ENCODE measurements at places on chromosomes 2 and 18.

GRCh38 chr18:33875029-33875565 lies 297.1 kb downstream of the ASXL3 start:
- DNase-seq, result no peak

GRCh38 chr18:58788971-58789875 lies 75.5 kb upstream of the ZNF532 start:
- no peak for DNase-seq

GRCh38 chr2:61575447-61575859 lies 37.3 kb upstream of the XPO1 start:
- no peak for DNase-seq

DNA sequence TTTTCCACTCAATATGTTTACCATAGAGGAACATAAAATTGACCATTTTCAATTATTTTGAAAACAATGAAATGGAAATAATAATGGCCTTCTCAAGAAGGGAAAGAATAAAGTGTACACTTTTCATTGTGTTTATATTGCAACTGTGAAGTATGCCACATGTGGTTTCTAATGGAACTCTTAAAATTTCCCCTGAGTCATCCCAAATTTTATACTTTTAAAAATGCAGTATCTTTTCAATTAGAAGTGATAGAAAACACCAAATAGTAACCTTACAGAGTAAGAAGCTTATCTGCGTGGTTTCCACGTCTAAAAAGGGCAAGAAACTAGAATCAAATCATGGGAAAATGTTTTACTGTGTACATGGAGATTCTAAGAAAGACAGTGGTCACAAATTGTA lies 70.0 kb downstream of the SCG2 start:
- no peak for DNase-seq

DNA sequence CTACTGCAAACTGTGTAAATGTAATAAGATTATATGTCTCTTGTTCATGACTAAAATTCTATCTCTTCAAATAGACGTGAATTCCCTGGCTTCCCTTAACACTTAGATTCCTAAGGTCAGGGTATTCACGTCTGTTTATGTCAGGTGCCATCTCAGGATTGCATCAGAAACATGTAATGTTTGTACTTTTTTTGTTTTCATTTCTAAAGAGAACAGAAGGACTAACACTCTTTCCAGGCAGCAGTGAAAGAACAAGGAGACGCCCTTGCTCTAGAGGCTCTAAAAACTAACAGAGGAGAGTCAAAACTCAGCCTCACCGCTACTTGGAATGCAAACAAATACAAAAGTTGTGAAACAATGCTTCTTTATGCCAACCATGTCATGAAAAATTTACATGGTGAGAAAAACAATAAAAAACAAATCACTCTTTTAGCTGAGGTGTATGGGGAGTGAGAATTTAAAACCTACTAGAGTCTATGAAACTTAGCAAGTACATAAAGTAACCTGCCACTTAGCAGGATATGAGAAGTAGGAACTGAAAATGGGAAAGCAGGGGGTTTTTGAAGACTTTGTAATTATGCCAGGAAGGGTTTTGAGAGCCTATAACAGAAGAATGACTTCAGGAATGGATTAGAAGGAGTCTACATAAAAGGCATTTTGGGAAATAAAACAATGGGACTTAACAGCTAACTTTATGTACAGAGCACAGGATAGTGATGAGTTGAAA lies 522.7 kb downstream of the THSD7B start:
- DNase-seq, result no peak

GRCh38 chr2:85323351-85323987 lies 4.3 kb downstream of the TGOLN2 start:
- no peak for DNase-seq

DNA sequence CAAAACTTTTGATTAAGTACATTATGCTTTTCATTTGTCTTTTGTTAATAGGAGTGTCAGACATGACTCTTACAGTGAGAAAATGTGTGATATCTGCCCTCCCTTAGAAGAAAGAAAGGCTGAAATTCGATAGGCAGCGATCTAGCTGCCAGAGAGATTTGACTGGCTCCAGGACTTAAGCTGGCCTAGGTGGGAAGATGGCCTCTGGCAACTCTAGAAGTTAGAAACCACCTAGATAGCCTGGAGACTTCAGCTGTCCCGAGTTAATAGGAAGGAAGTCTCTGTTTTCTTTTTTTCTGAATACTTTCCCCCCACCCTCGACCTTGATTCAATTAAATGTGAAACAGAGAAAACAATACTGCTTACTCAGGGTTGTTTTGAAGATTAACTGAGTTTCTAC lies 1194.7 kb upstream of the CRIM1 start:
- no peak for DNase-seq

DNA sequence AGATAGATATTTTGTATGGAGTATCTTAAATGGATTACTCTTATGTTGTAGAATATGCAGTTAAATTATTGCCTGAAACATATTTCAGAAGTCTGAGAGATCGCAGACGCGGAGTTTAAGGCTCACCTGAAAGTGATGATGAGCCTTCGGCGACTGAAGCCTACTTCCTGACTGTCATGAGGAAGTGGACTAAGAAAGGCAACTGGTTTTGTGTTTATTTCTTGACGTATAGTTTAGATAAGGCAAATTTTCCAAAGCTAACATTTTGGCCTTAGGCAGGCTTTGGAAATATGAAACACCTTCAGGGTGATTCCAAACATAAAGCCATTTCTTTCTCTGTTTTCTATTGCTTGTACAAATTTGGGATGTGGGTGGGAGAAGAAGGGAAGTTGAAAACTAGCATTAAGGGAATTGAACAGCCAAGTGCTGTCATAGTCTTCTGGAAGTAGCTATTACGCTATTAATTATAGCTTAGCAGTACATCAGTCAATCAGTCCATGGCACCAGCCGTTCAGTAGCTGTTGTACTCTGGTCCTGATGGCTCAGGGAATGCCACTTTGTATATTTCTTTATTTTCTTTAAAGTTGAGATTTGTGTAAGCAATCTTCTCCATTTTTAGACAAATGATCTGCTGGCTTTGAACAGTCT lies 1.5 kb downstream of the GRHL1 start:
- DNase-seq, result no peak

DNA sequence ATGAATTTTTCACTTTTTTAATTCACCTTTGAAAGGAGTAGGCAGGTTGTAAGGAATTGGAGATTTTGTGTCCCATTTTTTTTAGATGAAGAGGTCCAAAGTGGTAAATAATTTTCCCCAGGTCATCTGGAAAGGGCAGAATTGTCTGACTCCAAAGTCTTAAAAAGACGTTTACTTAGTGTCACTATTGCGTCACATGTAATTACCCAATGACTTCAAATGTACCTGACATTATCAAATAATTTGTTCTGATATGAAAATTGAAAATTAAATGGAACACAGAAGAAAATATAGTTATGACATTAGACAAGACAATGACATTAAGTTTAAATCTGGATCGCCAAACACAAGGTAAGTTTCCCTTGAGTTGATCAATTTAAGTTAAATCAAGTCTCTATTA lies 24.2 kb upstream of the NBEAL1 start:
- DNase-seq, result no peak

- DNase-seq, result no peak
Measured at GRCh38 chr2:216989340-216990129, 129.7 kb upstream of the TNP1 start.

GRCh38 chr18:33115476-33115875 lies 325.0 kb downstream of the CCDC178 start:
- DNase-seq, result no peak

- no peak for DNase-seq
Measured at GRCh38 chr18:79506191-79507075, 110.7 kb downstream of the NFATC1 start.

DNA sequence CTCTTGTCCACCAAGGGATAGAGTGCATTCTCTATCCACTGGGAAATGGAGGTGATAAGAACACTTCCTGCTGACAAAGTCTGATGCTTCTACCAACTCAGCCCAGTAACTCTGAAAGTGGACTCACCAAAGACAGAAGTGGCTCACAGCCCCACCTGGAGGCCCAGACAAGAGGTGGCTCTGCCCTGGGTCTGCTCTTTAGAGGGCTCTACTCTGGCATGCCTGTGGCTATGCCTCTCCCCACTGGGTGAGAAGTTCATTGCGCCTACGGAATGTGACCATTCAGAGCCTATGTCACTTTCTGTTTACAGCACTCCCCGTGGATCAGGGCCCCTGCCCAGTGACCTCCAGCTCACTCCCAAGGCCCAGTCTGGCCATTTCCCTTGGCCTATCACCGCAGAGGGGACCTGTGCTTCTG lies 13.5 kb upstream of the XDH start:
- no peak for DNase-seq

DNA sequence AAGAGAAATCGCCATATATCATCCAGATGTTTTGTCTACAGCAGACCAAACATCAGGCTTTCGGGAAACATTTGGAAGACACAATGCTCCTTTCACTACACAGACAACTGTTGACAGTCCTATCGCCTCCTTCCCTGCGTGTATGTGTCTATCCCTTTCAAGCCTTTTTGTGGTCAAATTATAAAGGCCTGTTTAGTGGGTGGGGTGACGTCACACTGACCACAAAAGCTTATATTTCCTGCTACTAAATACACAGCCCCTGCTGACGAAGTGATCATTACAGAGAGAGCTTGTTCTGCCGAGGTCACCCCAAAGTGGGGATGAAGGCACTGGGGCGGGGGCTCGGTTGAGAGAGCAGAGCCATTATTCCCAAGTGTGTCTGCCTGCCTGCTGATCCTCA lies 302.7 kb upstream of the TNP1 start:
- DNase-seq, result peak; percentile 18

DNA sequence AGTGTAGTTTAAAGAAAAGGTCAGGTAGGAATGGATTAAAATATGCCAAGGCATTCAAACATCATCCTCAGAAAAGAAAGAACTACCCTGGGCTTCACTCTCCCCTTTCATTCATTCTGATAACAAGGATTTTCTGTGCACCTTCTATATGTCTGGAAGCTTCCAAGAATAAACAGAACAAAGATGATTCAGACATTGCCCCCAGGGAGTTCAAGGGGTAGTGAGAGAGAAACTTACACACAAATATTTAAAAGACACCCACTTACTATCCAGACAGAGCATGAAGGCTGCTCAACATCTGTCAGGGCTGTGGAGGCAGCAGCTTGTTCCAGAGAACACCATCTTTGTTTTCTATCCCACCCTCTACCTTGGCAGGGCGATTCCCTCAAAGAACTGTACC lies 140.5 kb downstream of the ALK start:
- DNase-seq, result no peak

DNA sequence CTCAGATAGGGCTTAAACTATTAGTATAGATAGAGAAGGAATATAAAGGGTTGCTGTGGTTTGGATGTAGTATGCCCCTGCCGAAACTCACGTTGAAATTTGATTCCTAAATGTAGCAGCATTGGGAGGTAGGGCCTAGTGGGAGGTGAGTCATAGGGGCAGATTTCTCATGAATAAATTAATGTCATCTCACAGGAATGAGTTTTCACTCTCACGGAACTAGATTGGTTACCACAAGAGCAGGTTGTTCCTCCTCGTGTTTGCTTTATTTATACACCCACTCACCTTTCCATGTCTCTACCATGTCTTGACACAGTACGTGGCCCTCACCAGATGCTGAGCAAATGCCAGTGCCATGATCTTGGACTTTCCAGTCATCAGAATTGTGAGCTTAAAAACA lies 218.2 kb downstream of the RBM43 start:
- peak; percentile 4 for DNase-seq

DNA sequence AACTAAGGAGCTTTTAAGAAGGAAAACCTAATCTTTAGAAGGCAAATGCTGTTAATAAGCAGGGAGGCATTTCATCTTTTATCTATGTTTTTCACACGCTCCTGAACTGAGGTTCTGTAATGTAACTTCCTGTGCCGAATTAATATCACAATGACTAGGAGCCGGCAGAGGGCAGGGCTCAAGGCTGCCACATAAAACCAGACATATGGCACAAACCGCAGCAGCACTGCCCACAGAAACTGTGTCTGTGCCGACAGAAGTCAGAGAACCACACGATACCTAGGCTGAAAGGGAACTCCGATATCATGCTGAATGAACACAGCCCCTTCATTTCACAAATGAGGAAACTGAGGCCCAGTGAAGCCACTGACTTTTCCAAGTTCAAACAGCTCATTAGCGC lies 112.1 kb downstream of the EIPR1 start:
- no peak for DNase-seq

- no peak for DNase-seq
Measured at GRCh38 chr2:207225773-207226172, 60.0 kb upstream of the KLF7 start.

DNA sequence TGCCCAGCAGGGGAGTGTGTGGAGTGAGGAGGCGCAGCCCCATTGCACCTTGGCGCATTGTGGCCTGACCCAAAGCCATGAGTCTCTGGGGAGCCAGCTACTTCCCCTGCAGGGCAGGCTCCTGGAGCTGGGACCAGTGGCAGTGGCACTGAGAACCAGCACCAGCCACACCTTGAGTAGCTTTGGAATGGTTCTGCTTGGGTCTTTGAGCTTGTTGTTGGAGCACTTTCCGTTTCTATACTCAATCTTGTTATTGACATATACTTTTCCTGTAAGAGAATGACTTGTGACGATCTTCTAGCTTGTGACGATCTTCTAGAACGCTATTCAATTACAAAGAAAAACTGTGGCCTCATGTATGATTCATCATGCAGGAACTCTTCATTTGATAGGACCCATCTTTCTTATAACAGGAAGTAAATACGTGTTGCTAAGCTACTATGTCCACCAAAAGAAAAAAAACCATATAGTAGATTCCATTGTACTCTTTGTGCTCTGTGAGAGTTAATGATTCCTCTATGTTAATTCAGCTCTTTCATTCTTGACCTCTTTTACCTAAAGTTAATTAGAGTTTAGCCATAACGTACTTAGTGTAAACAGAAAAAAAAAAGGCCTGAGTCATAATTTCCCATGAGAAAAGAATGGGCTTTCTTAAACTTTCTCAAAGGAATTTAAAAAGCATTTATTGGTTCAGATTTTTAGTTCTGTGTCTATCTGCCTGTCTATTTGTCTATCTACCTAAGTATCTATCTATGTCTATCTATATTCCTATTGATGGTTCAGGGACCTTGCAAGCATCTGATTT lies 113.1 kb downstream of the GATA6 start:
- DNase-seq, result no peak

DNA sequence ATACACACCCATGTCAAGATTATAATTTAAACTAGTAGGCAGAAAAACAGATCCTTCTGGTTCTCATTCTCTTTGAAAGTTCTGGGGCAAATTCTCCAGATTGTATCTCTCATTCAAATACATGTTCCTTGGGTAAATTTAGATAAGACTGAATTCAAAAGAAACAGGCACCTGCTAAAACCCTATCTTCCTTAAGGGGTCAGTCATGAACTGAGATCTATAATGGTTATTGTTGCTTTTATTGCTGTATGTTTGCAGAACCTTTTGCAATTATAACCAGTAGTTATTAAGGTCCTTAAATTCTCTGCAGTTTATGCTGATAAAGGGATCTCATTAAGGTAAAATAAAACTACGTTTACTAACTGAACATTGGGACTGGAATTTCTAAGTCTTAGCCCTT lies 83.5 kb downstream of the MYO5B start:
- no peak for DNase-seq

All from NCI-H187 treated with DMSO at 0.1 percent for 48 hours (cell line).